ENCODE measurements at places on chromosomes 4 and X. TPM values are rescaled to one million over a fixed set of nuclear protein-coding genes. Genes with fewer than 3 reads are reported as not detected.
A peak's percentile ranks its signal among the peaks of the same experiment; 100 is the strongest.

The IGFBP7 gene
- polyA plus RNA-seq: not detected

The NUDT11 gene
- 2.4 TPM for polyA plus RNA-seq

The ATOH1 gene
- polyA plus RNA-seq: not detected

The NUP54 gene
- polyA plus RNA-seq: 37.8 TPM

The IQCM gene
- not detected for polyA plus RNA-seq

The VCX3B gene
- polyA plus RNA-seq: not detected

The PAGE5 gene
- not detected for polyA plus RNA-seq

The NPY1R gene
- polyA plus RNA-seq: not detected

The DCAF8L2 gene
- not detected for polyA plus RNA-seq

The MAD2L1 gene
- polyA plus RNA-seq: 16.6 TPM

The ENPEP gene
- not detected for polyA plus RNA-seq

The FAM53A gene
- polyA plus RNA-seq: 0.64 TPM

GRCh38 chrX:151633157-151633556, 62.1 kb upstream of the PRRG3 start:
- no peaks in the 10 kb centered on the region for H3K4me1 ChIP-seq
- no peaks in the 10 kb centered on the region for H3K36me3 ChIP-seq
- no peak for DNase-seq
- no peaks in the 10 kb centered on the region for H3K27me3 ChIP-seq
- H3K27ac ChIP-seq: no peak overlapping the region

DNA sequence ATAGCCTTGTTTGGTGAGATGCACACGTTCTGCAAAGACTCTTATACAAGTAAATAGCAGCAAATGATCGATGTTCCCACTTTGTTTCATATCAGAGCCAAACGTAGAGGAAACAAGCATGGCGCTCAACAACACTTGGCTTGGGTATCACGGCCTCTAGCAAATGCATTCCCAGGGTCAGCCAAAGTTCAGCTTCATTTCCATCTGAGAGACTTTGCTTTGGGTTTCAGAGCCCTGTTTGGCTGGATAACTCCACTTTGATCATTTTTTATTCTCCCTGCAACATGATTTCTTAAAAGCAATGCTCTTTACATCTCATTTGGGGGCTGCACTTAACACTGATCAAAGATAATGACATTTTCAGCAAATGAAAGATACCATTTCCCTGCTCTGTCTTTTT, 199.2 kb upstream of the FAM9B start:
- H3K4me3 ChIP-seq: no peak overlapping the region
- H3K36me3 ChIP-seq: no peaks in the 10 kb centered on the region
- no peak overlapping the region for H3K27ac ChIP-seq
- no peak for DNase-seq
- H3K4me1 ChIP-seq: peaks cover 7% of the 10 kb centered on the region

- no peak overlapping the region for H3K27ac ChIP-seq
- no peaks in the 10 kb centered on the region for H3K36me3 ChIP-seq
- H3K27me3 ChIP-seq: no peaks in the 10 kb centered on the region
- no peak for DNase-seq
- H3K4me1 ChIP-seq: no peaks in the 10 kb centered on the region
Measured at GRCh38 chrX:39514801-39515200, 583.0 kb downstream of the BCOR start.

DNA sequence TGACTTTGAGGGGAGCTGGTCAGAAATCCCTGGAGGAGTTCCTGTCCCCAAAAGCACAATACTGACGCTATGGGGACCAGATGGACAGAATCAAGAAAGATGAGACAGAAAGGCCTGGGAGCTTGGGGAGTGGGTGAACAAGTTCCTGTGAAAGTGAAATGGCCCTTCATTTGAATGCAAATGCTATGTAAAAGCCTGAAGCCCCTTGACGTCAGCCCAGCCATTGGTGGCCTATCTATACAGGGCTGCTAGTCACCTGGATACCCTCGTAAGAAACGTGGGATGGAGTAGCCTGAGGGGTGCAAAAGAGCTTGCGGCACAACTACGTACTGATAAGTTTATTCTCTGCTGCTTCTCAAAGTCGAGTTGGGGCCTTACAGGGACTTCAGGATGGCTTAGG, at the start of gene CDX4:
Gene CDX4 (plus strand): TSS at position 223 of the 400 bp plus-strand sequence. CDS start 201 bp downstream, outside the sequence.
- peaks cover 19% of the 10 kb centered on the region for H3K27me3 ChIP-seq
- no peaks in the 10 kb centered on the region for H3K36me3 ChIP-seq

- no peaks in the 10 kb centered on the region for H3K27me3 ChIP-seq
- no peak for DNase-seq
- no peak overlapping the region for H3K4me3 ChIP-seq
- H3K4me1 ChIP-seq: no peaks in the 10 kb centered on the region
- no peak overlapping the region for H3K27ac ChIP-seq
Measured at GRCh38 chr4:131613824-131614216, 1535.3 kb upstream of the PCDH10 start.

- H3K36me3 ChIP-seq: no peaks in the 10 kb centered on the region
- H3K27ac ChIP-seq: no peak overlapping the region
- DNase-seq: no peak
- H3K4me1 ChIP-seq: peaks cover 9% of the 10 kb centered on the region
- no peak overlapping the region for H3K4me3 ChIP-seq
- peaks cover 12% of the 10 kb centered on the region for H3K27me3 ChIP-seq
Measured at GRCh38 chr4:143404555-143404954, 67.9 kb downstream of the GAB1 start.

DNA sequence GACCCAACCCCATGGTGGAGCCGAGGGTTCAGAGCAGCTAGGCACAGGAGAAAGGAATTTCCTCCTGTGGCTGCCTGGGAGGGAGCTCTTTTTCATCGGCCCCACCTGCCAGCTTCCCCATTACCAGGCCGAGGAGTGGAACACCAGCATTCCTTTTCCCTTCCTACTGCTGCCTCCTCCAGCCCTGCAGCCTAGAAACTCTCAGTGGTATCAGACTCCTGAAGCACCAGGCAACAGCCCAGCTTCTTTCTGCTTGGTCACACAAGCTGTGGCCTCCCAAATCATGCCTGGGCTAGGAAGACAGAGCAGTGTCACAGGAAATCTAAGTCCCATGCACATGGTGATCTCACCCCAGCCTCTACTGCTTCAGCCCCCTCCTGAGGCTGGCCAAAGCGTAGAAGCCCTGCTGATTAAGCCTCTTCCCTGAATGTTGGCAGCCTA, 30.1 kb downstream of the RTL5 start:
- peak overlapping the region; percentile 62 for H3K4me3 ChIP-seq
- DNase-seq: no peak
- H3K36me3 ChIP-seq: no peaks in the 10 kb centered on the region
- H3K27ac ChIP-seq: peak overlapping the region; percentile 90
- peaks cover 40% of the 10 kb centered on the region for H3K4me1 ChIP-seq

DNA sequence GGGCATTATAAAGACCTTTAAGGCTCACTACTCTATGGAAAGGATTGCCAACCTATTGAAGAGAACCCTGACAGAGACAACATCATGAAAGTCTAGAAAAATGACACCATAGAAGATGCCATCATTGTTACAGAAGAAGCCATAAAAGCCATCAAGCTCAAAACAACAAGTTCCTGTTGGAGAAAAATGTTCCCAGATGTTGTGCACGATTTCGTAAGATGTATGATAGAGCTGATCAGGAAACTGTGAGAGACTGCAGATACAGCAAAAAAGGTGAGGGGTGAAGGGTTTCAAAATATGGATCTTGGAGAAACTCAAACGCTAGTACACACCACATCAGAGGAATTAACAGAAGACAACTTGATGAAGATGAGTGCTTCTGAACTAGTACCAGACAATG, 53.3 kb downstream of the WDFY3 start:
- no peaks in the 10 kb centered on the region for H3K4me1 ChIP-seq
- DNase-seq: no peak
- H3K36me3 ChIP-seq: no peaks in the 10 kb centered on the region
- H3K4me3 ChIP-seq: no peak overlapping the region
- H3K27me3 ChIP-seq: no peaks in the 10 kb centered on the region
- H3K27ac ChIP-seq: no peak overlapping the region

DNA sequence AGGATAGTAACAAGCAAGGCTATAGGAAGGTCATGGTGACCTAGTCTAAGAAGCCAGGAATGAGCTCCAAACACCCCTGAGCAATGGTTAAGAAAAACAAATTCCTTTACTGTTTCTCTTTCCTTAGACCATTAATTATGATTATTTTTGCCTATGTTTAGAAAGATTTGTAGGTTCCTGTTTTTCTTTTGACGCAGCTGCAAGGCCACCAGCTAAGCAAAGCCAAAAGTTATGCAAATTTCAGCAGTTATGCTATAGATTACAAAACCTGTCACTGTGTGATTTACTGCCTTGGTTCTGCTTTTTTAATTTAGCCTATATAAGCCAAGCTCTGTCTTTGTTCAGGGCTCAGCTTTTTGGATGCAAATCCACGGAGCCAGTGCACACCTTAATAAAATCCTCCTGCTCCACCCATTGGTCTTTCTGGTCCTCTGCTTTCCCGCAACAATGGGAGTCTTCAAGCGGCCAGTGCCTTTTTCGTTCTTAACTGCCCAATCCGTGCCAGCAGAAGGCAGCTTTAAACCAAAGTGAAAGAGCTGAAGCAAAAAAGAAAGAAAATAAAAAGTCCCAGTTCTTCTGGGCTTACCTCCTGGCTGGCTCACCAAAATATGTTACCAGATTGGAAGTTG, 1.4 kb upstream of the CEP135 start:
- H3K27ac ChIP-seq: peak overlapping the region; percentile 97
- H3K4me1 ChIP-seq: peaks cover 52% of the 10 kb centered on the region
- H3K36me3 ChIP-seq: peaks cover 5% of the 10 kb centered on the region
- DNase-seq: no peak
- H3K27me3 ChIP-seq: no peaks in the 10 kb centered on the region

- H3K36me3 ChIP-seq: peaks cover 8% of the 10 kb centered on the region
- H3K4me3 ChIP-seq: no peak overlapping the region
- H3K4me1 ChIP-seq: peaks cover 21% of the 10 kb centered on the region
- DNase-seq: peak; percentile 35
Measured at GRCh38 chr4:84503495-84504437, 4.7 kb upstream of the NKX6-1 start.

Measured in naive thymus-derived CD8-positive, alpha-beta T cell (primary cell).